ENCODE measurements at places on chromosomes 1 and 21. TPM values are rescaled to one million over a fixed set of nuclear protein-coding genes. Genes with fewer than 3 reads are reported as not detected.

AGBL4 gene
- total RNA-seq, result 0.08 TPM

TMOD4 gene
- total RNA-seq, result 0.98 TPM

ST6GALNAC3 gene
- total RNA-seq, result 2.3 TPM

FAM72A gene
- not detected for total RNA-seq

C1QB gene
- total RNA-seq, result not detected

PRAMEF12 gene
- not detected for total RNA-seq

BCAN gene
- not detected for total RNA-seq

ARHGEF10L gene
- not detected for total RNA-seq

ALX3 gene
- total RNA-seq, result not detected

WDR64 gene
- total RNA-seq, result 0.14 TPM

LY9 gene
- 103 TPM for total RNA-seq

GLUL gene
- 29.7 TPM for total RNA-seq

FYB2 gene
- total RNA-seq, result not detected

MCL1 gene
- 685 TPM for total RNA-seq

FNDC10 gene
- total RNA-seq, result 1.6 TPM

CCDC24 gene
- total RNA-seq, result 0.33 TPM

CLCA4 gene
- not detected for total RNA-seq

LRRC38 gene
- total RNA-seq, result not detected

CFAP45 gene
- total RNA-seq, result 7.1 TPM

SLC5A9 gene
- total RNA-seq, result not detected

RAB7B gene
- not detected for total RNA-seq

KRTAP11-1 gene
- not detected for total RNA-seq

IL20 gene
- not detected for total RNA-seq

TMPRSS15 gene
- total RNA-seq, result not detected

LCE6A gene
- total RNA-seq, result not detected

TGFB2 gene
- not detected for total RNA-seq

Data from CD8-positive, alpha-beta T cell (primary cell).